ENCODE measurements at places on chromosomes 7 and 10.

DNA sequence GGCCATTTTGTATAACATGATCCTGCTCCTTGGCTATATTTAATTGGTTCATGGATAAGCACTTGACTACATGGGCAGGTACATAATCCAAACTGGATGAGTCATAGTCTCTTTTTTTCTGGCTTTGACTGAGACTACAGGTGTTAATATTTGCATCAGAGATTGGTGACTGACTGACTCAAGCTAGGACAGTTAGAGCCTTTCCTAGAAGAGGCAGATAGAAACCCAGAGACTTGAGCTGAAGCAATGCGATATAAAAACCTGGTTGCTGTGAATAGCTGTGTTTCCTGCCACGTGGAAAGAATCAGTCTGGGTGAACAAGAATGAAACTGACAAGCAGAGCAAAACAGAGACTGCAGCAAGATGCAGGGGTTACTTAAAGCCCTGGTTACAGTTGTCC lies 81.0 kb downstream of the SAMD9 start:
- peak; percentile 43 for DNase-seq

DNA sequence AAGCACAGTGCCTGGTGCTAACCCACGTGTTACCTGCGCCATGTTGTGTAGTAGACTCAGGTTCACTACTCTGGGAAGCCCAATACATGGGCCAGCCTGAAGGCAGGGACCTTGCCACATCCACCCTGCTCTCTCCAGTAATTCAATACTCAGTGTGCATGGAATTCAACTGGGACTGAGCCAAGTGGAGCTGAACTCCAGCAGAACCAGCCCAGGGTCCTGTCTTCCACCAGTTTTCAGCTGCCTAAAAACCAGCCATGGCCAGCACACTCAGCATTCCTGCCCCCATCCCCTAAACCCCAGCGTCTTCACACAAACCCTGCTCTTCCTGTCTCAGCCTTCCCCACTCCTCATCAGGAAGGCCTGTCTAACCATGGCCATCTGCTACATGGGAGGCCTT lies 15.4 kb downstream of the FGF8 start:
- DNase-seq = no peak

- no peak for DNase-seq
These were observed 72.7 kb downstream of the PLCE1 start for GRCh38 chr10:94066411-94066810.

DNA sequence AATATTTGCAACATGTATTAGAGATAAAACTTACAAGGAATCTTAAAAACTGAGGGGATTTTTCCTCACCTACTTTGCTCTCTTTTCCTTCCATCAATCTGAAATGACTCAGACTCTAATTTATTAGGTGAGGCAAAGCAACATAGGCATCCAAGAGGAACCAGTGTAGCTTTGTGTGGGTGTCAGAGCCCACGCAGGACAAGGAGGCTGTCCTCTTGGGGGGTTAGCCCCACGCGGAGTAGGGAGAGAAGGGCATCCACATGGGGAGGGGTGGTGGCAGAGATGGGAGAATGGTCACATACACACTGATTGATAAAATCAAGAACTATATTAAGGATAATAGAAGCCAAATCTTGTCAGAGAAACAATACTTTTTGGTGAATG lies 33.8 kb upstream of the ARMS2 start:
- DNase-seq = no peak

GRCh38 chr10:36116731-36117130 lies 474.6 kb upstream of the FZD8 start:
- no peak for DNase-seq

- no peak for DNase-seq
These were observed 224.8 kb downstream of the FOXP2 start for GRCh38 chr7:114639451-114639850.

DNA sequence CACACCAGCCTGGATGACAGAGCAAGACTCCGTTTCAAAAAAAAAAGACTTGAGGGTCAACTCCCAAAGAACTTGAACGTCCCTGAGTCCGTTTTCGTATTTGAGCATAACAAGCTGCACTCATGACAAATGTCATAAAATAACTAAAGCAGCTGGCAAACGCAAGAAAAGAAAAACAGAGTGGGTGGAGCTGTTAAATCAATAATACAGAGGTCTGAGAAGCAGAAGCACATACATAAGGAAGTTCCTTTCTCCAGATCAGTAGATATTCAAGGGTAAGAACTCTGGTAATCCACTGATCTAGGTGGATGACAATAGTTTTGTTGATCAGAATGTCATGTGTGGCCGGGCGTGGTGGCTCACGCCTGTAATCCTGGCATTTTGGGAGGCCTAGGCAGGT lies 150.1 kb downstream of the FAM107B start:
- no peak for DNase-seq

GRCh38 chr7:39534599-39534998 lies 31.6 kb upstream of the YAE1 start:
- no peak for DNase-seq

DNA sequence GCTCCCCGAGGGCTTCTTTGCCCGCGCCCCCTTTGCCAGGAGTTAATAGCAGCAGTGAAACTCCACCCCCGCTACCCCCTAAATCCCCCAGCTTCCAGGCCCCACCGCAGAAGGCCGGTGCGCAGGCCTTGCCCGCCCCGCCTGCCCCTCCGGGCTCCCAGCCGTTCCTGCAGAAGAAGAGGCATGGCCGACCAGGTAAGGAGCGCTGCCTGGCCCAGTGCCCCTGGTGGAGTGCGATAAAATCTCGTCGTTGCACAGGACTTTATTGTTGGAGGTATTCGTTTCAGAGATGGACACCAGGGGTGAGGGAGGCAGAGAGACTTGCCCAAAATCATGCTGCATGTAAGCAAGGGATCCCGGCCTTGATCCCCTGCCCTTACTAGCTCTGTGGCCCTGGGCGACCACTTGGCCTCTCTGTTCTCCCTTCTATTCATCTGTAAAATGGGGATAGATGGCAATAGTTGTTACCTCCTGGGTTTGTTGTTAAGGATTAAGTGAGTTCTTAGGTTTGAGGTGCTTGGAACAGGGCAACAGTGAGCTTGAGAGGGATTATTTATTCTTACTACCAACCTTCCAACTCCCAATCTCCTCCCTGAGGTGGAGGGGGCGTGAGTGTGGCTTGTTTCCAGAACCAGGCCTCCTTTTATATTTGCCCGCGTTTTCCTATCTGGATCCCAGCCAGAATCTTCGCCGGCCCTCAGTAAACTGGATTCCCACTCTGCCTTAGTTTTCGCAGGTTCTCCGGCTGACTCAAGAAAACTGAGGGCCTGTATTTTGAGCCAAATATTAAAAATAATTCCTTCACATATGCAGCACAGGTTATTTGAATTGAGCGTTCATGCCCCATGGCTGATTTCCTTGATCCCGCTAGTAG lies 78.3 kb downstream of the WIPF3 start:
- DNase-seq = no peak

DNA sequence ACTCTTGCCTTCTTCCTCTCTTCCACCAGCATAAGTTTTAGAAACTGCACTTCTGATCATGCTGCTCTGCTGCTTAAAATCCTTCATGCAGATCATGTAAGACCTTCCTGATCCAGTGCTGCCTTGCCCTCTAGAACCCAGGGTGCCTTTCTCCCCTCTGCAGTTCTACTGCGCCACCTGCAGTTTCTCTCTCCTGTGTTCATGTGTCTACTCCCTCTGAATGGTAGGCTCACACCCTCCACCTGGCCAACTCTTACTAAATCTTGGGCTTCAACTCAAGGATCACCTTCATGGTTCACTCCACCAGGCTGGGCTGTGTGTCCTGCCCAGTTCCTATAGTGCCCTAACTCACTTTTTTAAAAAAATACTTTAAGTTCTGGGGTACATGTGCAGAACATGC lies 174.6 kb upstream of the ITGB1 start:
- no peak for DNase-seq

DNA sequence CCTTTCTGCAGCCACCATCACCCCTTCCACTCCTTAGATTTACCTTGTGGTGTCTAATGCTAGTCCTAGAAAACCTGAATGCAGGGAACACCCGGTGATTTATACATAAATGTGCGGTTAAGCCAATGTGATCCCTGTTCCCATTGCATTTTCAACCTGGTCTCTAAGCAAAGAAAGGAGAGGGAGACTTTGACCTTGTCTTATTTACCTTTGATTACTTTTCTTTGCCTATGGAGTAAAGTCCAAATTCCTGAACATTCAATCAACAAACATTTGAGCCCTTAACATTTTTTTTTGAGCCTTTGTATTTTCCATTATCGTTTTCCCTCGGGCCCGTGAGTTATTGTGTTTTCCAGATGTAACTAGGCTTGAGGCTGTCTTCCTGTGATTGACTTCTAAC lies 233.9 kb downstream of the ZNF248 start:
- no peak for DNase-seq

GRCh38 chr7:77328669-77329068 lies 87.5 kb downstream of the GSAP start:
- no peak for DNase-seq

DNA sequence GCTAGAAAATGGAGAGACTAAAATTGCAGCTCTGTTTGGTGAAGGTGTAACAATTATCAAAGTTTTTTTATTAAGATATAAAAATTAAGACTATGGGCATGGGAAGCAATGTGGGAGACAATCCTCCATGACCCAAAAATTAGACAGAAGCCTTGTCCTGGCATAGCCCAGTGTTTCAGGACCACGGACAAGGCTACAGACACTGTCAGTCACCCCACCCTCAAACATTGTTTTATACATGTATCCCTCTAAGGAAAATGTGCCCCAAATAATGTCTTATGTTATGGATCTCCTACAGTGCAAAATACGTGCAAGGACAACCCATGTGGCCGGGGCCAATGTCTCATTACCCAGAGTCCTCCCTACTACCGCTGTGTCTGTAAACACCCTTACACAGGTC lies 24.0 kb downstream of the HABP2 start:
- no peak for DNase-seq

- no peak for DNase-seq
These were observed 229.6 kb downstream of the TMEM26 start for GRCh38 chr10:61223576-61223975.

DNA sequence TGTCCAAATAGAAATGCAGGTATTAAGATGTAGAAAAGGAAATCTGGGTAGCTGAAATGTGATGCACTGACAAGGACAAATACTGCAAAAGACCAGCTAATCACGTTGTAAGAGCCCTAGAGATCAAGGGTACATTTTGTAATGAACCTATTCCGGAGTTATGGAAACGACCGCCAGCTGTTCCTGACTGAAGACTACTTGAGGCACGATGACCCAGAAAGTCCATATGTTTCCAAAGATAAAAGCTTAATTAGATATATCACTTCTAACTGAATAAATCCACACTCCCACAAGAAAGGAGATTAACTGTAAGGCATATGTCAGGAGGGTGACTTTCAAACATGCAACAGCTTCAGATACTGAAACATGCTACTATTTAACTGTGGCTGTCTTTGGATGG lies 253.5 kb downstream of the NSUN6 start:
- DNase-seq = no peak

DNA sequence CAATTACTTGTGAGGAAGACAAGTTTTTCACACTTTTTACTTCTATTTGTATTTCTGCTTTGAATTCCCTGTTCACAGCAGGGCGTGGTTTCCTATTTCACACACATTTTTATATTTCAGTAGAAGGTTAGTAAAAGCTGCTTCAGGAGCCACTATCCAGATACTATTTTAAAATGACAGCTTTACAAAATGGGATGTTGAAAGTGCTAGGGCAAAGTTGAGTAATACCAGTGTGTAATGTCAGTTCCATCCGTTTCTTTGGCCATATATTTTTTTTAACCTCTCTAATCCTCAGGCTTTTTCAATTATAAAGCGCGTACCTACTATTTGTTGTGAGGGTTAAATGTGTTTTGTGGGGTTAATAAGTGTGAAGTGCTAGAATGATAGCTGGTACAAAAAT lies 276.6 kb downstream of the GPR158 start:
- DNase-seq = no peak

DNA sequence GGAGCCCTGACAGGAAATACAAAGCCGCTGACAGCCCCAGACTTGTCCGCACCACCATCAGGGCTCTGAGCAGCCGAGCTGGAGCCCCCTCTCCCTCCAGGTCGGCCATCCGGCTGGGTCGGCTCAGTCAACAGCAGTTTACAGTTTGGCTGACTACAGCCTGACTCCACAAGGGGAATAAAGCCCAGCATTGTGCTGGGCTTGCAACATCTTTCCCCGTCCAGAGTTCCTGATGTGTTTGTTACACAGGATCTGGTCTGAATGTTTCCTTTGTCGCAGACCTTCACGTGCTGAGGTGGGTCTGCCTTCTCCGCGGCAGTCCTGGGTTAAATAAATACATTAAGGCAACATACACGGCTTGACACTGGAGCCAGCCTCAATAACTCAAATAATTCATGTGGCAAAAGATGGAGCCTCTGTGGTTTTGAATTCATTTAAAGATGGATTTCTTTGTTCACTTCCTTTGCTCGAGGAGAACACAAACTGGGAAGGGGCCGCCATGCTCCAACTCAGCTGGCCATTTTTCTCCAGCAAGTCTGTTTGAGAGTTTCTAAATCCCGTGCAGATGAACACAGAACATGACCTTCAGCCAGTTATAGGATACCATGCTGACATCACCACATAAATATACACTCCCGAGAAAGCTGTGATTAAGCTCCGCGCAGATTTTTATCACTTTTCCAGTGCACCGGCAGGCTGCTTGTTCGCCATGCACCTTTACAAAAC lies 192.1 kb downstream of the WDR11 start:
- DNase-seq = no peak

DNA sequence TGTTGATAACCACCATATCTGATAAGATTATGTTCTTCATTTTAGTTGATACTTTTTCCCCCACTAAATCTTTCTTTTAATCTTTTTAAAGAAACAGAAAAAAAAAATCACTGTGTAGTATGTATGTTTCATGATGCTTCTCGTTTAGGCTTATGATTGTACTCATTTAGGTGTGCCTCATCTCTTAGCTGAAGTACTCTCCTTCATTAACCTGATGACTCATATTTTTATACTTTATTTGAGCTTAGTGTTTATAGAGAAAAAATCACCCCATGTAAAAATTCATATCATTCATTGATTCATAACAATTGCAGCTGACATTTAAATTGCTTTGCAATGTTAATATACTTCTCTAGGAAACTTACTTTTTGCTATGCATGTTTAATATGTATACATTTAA lies 158.9 kb downstream of the MLLT10 start:
- DNase-seq = no peak

- DNase-seq = no peak
These were observed 119.1 kb downstream of the PRKCQ start for GRCh38 chr10:6460861-6461409.

DNA sequence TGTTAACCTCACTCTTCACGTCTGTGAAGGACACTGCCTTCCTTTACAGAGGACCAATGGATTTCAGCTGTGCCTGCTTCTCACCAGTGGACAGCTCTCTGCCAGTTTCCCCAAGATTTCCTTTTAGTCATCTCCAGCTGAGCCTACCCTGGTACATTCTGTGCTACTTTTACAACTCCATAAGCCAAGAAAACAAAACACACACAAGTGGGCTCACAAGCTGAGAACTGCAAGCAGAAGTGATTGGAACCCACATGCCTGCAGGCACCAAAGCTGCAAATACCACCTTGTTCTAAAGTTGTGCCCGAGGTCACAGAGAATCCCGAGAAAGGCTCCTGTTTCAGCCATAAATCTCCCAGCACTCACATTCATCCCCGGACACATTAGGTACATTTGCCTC lies 636.8 kb downstream of the PHTF2 start:
- DNase-seq = no peak
